ENCODE measurements at places on chromosomes 4 and X. TPM values are rescaled to one million over a fixed set of nuclear protein-coding genes. Genes with fewer than 3 reads are reported as not detected.

Gene MAGEA9B
- not detected for total RNA-seq

Gene TMEM271
- not detected for total RNA-seq

DNA sequence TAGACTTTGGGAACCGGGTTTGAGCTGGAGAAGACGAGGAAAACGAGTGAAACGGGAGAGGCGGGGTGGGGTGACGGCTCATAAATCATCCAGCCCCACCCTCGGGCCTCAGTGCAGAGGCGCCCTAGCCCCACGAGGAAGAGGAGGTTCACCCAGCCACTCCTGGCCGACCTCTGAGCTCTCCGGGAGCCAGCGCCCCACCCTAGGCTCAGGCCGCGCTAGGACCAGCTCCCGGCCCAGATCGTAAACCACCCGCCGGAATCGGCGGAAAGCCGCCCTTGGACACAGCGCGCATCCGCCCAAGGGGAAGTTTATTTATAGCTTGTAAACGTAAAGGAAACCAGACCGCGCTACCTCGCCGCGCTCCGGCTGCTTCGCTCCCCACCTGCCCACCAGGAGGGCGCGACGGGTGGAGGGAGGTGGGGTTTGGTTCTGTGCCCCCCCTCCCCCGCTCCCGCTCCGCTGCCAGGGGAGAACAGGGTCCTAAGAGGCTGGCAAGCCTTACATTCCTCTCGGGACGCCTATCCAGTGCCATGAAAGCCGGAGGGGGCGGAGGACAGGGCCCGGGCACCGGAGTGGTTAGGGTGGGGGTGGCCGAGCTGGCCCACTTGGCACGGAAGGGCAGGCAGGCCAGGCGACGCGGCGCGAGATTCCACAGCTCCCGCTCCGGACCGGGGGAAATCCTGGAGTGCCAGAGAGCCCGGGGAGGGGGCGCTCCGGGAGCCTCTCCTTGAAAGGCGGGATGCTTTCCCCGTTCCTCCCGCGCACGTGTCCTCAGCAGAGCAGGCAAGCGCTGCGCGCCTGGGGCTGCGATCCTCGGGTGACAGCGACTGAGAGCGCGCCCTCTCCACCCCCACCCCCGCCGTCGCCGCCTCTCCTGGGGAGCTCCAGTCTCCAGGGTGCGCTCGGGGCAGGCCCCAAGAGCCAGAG, 84.2 kb downstream of the BCOR start:
- DNase-seq, result peak; percentile 77

DNA sequence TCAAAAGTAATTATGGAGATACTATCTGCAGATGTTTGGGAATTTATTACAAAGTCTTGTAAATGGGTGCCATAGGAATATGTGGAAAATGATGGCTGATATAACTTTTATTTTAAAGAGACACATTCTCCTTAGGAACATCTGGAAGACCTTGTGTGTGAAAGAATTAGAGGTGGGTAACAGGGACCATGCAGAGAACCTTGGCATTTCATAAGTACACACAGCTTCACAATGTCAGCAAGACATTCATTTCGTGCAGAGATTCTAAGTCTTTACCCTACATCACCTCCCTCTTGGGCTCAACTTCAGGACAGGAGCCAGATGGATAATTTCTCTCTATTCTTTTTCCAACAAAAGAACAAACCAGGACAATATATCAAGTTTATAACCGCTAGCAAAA, 458.1 kb upstream of the INTU start:
- no peak for DNase-seq

DNA sequence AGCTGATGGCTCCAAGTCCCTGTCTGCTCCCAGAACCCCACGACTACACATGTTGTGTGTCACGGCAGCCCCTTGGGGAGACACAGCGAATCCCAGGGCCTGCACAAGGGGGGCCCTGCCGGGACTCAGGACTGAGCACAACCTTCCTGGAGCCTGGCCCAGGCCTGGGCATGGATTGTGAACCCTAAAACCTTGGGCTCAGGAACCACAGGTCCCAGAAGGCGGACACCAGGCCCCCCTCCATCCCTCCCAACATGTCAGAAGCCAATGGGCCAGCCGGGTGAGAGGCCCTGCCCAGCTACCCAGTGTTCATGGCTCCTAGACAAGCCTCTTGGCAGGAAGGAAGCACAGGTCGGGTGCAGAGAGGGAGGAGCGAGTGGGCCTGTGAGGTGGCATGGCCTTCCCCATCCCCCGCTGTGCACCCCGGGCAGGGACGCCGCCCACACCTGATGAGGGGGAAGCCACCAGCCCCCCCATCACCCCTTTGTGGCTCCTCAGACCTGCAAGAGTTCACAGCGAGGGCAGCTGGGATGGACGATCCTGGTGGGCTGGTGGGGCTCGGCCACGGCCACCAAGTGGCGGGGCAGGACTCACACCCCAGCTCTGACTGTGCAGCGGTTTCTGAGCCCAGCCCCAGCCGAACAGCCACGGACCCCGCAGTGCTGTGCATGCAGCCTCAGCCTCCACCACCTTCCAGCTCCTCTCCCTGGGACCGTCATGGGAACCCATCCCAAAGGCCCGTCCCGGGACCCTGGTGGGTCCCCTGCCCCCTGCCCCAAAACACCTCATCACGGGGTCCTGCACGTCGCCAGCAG, 3.7 kb downstream of the PDE6B start:
- DNase-seq, result no peak

GRCh38 chr4:158938220-158939044, 164.4 kb upstream of the RAPGEF2 start:
- DNase-seq, result no peak

DNA sequence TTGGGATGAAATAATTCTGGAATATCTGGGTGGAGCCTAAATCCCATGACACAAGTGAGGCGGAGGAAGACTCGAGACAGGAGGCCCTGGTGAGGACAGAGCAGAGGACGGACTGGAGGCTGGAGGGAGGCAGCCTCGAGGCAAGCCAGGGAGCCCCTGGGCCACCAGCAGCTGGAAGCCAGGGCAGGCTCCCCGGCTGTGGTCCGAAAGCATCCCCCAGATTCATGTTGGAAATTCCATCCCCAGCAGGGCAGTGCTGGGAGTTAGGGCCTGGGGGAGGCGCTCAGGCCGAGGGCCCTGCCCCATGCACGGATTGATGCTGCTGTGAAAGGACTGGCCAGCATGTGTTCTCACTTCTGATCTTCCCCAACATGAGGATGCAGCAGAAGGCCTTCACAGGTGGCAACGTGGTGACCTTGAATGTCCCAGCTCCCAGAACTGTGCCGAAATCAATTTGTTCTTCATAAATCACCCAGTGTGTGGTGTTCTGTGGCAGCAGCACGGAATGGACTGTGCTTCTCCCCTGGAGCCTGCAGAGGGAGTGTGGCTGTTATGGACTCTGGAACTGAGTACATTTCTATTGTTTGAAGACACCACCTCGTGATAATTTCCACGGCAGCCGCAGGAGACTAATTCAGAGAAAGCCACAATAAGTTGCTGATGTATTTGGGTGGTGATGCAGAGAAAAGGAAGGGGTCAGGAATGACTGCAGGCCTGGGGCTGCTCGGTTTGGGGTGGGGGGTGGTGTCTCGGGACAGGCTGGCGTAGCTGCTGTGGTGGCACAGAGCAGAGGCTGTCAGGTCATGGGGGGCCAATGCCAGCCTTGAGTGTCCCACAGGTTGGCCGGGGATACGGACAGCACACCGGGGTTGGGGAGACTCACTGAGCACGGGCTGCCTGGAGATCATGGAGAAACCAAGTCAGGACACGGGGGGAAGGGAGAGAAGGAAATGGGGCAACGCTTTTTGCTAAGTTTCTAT, 56.9 kb downstream of the PCGF3 start:
- DNase-seq, result no peak

DNA sequence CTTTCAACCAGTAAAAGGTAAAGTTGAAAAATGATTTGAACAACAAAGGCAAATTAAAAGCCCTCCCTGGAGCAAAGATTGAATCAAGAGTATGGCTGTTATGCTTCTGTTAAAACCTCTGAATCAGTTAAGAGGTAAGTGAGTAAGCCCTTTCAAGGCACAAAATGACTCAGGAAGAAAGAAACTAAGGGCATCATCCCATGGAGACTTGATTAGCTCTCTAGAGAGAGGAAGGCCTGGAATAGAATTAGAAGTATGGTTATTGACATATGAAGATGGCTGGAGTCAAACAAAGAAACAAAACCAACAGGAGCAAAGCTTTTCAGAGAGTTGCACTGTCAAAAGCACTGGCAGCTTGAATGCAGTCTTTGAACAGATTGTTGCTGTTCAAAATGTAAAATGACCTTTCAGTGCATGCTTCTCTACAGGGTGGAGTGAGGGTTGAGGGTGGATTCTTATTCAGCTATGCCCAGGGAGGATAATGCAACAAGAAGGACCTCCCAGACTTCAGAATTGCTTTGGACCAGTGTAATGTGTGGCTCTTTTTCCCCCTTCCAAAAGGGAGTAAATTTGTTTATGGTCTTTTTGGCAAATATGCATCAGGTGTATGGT, 365.5 kb downstream of the GBA3 start:
- no peak for DNase-seq
